ENCODE measurements at places on chromosomes 6 and 20.
A peak's percentile ranks its signal among the peaks of the same experiment; 100 is the strongest.

- peak; percentile 36 for DNase-seq
Observed at GRCh38 chr20:20824924-20825584, 112.6 kb upstream of the RALGAPA2 start.

DNA sequence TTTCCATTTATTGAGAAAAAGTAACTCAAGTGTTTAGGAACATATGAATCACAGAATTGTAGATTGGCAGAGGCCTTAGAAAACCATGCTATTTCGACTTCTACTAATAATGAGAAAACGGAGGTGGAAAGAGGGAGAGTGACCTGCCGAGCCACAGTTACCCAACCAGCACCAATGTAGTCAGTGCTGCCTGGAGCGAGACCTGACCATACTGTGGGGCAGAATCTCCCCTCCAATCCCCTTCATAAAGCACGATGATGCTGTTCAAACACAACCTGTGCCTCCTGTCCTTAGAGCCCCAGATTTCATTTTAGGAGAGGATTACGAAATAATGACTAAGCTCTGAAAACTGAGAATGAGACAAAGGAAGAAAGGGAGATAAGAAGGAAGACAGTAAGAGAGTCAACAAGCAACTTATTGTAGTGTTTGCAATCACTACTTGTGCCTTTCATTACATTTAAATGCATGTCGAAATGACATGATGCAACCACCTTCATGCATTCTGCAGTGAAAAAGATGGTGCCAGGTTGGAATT lies 70.6 kb downstream of the ATXN1 start:
- peak; percentile 51 for DNase-seq

- no peak for DNase-seq
Observed at GRCh38 chr20:61482056-61482887, 230.2 kb downstream of the CDH4 start.

DNA sequence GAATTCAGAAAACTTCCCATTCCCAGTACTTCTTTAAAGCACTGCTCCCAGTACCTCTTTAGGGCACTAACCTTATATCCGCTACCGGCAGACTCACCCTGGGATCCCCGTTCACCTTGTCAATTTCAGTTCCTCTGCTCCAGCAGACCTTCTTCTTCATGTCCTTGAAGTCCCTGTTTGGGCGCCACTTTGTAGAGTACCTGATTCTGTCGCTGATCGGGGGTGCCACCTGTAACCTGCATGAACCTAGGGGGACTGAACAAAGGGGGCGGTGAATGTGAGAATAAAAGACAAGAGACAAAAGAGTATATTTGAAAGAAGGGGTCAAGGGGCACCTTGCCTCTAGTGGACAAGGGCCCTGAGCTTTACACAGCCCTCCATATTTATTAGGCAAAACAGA lies 4.9 kb upstream of the GINS1 start:
- DNase-seq = no peak

DNA sequence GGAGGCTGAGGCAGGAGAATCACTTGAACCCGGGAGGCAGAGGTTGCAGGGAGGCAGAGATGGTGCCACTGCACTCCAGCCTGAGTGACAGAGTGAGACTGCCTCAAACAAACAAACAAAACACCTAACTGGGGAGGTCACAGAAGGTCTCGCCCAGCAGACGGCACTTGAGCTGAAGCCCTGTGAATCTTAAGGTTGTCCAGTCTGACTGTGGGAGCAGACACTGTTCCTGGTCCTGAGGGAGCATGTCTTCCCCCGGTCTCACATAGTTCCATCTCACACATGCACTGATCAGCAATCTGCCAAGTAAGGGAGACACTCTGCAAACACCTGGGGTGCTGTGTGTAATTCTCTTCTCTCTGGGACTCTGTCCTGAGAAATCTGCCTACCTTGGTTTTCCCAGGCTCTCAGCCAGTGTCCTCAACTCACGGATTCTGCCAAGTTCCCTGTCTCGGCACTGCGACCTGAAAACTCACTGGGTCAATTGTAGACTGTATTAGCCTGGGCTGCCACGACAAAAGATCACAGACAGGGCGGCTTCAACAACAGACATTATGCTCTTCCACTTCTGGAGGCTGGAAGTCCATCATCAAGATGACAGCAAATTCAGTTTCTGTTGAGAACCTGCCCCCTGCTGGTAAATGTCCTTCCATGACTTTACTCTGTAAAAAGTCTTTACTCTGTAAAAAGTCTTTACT lies 94.3 kb downstream of the JPH2 start:
- DNase-seq = no peak
